ENCODE measurements at places on chromosomes 1 and 21.

GRCh38 chr1:109913360-109913879 lies 2.8 kb downstream of the CSF1 start:
- DNase-seq: no peak

- no peak for DNase-seq
Observed at GRCh38 chr1:165632491-165632890, 1.5 kb downstream of the MGST3 start.

GRCh38 chr21:29316806-29317205 lies 18.1 kb downstream of the BACH1 start:
- no peak for DNase-seq

- DNase-seq: peak; percentile 74
Observed at GRCh38 chr1:109040989-109041620, 797 bp downstream of the WDR47 start.

- no peak for DNase-seq
Observed at GRCh38 chr21:39686646-39687468, 58.1 kb upstream of the IGSF5 start.

GRCh38 chr1:71093938-71094337 lies 13.1 kb upstream of the ZRANB2 start:
- peak; percentile 49 for DNase-seq

- no peak for DNase-seq
Observed at GRCh38 chr1:22814176-22815042, 103.8 kb downstream of the EPHB2 start.

- no peak for DNase-seq
Observed at GRCh38 chr1:234069760-234070159, 165.3 kb downstream of the SLC35F3 start.

GRCh38 chr1:26419494-26419893 lies 8.9 kb downstream of the LIN28A start:
- DNase-seq: no peak

DNA sequence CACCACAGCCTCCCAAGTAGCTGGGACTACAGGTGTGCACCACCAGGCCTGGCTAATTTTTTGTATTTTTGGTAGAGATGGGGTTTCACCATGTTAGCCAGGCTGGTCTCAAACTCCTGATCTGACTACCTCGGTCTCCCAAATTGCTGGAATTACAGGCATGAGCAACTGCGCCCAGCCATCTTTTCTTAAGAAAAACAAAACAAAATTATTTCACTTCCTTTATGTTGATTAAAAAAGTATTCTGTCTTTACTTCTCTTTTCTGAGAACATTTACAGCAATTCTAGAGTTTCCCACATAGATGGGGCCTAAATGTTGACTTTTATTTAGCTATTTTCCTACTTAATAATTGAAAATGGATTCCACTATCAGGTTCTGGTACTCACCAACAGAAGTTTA lies 17.3 kb upstream of the TMEM183A start:
- DNase-seq: no peak

DNA sequence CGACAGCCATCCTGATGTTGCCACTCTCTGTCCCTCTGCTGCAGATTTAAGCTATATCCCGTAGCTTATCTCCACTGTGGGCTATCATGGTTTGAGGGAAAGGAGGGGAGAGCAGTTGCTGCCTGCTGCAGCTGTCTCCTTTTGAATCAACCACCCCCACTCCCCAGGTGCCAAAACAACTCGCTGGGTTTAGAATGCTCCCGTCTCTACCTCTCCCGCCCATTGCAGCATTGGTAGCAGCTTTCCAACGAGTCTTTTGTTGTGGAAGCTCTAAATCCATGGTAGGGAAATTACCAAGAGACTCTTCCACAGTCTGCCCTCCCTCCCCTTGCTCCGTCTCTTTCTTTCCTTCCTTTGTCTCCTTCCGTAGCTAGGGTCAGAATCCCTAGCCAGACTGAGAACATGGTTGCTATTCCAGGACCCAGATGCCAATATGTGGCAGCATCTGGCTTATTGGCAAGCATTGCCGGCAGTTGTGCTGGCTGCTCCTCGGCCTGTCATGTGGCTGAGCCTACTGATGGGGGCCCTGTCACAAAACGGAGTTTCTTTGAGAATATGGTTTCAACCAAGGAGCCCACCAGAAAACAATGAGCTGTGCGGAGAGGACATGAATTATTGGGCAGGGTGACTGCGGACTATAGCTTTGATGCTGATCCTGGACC lies 230.7 kb downstream of the RPS6KC1 start:
- no peak for DNase-seq

- DNase-seq: no peak
Observed at GRCh38 chr1:204742676-204743251, 57.2 kb upstream of the LRRN2 start.

DNA sequence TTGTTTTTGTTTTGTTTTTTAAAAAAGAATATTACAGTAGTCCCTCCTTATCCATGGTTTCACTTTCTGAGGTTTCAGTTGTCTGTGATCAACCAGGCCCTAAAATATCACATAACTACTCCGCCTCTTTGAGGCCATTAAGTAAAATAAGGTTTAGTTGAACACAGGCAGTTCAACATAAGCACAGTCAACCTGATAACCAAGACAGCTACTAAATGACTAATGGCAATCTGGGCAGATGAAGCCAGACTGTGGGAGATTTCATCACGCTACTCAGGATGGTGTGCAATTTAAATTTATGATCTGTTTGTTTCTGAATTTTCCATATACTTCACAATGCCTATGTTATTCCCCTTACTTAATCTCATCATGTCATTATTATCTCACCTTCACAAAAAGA lies 30.1 kb downstream of the LDLRAD1 start:
- no peak for DNase-seq

DNA sequence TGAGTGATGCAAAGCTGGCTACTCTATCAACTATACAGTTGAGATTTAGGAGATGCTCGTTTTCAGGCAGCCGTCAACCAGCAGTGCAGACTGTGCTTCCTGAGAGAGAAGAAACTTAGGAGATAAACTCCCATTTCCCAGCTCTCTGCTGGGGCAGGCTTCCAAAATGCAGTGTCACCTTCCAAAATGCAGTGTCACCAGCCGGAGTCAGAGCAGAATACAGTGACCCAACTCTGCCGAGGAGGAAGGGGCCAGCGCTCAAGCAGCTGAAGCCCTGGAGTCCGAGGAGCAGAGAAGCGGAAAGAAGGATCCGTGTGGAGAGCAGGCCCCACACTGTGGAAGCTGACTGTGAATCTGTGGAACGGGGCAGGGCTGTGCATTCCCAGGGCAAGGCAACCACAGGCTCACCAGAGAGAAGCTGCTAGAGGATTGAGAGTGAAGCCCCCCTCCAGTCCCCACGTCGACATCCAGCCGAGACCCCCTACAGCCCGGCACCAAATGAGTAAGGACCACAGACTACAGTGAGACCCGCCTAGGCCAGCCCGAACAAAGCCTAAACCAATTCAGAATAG lies 703 bp upstream of the KRTAP12-1 start:
- no peak for DNase-seq

- DNase-seq: peak; percentile 24
Observed at GRCh38 chr1:174204697-174205308, 45.5 kb downstream of the RABGAP1L start.

DNA sequence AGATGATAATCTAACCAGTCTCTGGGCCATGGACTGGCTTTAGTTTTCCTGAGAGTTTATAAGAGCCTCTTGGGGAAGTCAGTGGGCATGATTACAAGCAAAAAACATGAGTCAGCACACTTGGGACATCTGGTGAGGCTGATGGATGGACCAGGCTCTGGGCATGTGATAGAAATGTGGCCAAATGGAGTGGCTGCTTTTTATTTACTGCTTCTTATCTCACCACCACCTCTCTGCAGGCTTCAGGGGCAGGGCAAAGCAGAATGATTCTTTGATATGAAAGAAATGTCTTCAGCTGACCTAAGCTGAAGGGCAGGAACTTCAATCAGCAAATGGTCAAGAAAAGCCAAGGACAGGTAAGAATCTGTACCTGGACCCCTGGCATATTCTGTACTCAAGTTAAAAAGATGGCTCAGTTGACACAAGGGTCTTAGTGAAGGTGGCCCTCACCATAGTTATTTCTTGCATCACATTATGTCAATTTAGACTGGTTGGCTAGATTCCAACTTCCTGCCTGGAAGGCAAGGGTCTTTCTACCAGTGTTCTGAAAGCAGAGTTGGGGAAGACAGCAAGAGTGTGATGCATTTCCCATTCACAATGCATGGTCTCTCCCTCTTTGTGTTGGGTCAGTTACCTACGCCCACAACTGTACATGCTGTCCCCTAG lies 162.8 kb downstream of the FASLG start:
- peak; percentile 95 for DNase-seq

DNA sequence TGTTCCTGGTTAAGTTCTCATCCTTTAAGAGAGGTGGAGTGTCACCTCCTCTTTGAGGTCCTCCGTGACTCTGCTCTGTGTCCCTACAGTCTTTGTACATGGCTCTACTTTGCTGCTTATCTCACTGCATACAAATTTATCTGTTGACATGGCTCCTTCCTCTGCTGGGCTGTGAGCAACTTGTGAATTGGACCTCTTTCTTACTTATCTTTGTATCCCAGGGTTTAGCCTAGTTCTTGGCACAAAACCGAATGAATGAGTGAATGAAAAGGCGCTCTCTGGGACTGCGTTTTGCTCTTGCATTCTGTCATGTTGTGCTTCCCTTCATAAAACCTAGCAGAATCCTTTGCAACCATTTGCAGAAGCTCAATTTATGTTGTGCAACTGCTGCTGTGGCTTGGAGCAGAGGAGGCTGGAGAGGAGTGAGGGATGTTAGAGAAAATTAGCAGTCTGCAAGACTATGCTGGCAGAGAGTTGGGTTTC lies 12.4 kb downstream of the SLC26A9 start:
- DNase-seq: peak; percentile 69

- no peak for DNase-seq
Observed at GRCh38 chr1:245863566-245864184, 643.4 kb downstream of the SMYD3 start.

- no peak for DNase-seq
Observed at GRCh38 chr1:208528578-208529240, 284.5 kb upstream of the PLXNA2 start.

DNA sequence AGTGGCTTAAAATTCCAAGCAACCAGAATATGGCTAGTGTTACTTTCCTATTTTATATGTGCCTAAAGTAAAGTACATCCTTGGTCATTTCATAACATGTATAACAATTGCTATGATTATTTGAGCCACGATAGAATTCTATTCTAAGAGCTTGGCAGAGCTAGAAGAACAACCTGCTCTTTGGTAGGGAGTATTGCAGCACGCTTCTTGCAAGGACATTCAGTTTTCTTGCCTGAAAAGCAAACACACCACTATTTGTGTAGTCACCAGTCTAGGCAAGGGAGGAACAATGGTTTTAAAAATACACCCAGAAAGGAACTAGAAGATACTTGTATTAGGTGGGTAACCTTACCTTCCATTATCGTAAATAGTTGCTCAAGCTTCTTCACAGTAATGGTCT lies 51.5 kb downstream of the CNST start:
- no peak for DNase-seq

DNA sequence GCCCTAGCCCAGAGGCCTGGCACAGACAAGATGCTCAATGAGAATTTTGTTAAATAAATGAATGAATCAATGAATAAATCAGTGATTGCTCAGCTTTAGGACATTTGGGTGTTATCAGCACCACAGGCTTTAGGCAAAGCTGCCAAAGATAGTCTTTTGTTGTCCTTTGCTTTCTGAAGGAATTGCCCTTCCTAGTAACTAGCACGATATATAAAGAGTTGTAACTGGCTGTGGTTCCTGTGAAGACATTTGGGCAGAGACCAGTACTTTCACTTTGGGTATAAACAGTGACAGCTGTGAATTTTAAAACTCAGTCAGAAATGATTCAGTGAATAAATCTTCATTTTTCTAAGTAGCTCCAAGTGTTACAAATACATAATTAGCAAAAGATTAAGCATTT lies 13.3 kb downstream of the RNU5D-1 start:
- no peak for DNase-seq

DNA sequence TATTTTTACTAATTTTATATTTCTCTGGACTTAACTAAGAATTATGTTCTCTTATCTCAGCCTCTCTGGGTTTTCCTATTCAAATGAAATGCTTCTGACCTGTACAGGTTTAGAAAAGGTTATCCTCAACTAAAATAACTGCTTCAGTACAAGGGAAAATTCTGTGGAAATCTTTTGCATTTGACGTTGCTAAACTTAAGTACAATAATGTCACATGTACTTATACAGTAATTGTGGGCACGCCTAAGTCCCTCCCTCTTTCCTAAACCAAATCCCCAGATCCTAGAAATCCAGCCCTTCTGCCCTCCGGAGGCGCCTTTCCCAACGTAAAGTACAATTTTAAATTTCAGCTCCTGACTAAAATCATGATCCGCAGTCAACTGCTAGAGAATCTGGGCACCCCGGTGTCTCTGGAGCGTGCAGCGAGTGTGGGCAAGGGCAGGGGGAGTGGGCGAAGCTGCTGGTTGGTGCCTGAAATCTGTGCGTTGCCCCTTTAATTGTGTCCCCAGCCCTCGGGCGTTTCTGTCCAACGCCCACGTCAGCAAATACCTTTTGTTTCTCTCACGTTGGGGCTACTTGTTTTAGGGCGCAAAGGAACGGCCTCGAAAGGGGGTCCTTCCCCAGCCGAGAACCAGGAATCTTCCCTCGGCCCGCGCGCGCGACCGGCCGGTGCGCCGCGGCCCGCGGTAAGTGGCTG lies at the start of gene ZBTB8A:
Gene ZBTB8A, plus strand, starts transcription at position 541 of the 697 bp plus-strand sequence. CDS start 53,505 bp downstream, outside the sequence.
- peak; percentile 82 for DNase-seq
